Activated gamma-delta T cell treated with anti-CD3 and anti-CD28 coated beads, Interleukin-2, amount 50 U/mL, for 16 hours (primary cell): ENCODE measurements at places on chromosomes 11 and 22.

GRCh38 chr11:121304759-121305158, 12.2 kb downstream of the SC5D start:
- no peak for DNase-seq

DNA sequence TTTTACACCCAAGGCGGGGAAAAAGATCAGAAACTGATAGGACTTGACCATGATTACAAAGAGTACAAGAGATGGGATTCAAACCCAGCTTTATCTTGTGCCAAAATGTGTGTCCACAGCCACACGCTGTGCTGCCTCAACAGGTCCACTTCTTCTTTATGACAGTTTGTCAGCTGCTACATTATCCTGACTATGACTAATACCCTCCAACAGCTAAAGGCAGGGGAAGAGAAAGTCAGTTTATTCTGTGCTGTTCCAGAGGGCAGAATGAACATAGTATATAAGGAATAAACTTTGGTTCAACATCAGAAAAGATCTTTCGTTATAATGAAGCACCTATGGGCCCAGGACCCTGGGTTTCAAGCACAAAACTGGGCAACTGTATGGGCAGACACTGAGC, 668.2 kb upstream of the TENM4 start:
- no peak for DNase-seq

DNA sequence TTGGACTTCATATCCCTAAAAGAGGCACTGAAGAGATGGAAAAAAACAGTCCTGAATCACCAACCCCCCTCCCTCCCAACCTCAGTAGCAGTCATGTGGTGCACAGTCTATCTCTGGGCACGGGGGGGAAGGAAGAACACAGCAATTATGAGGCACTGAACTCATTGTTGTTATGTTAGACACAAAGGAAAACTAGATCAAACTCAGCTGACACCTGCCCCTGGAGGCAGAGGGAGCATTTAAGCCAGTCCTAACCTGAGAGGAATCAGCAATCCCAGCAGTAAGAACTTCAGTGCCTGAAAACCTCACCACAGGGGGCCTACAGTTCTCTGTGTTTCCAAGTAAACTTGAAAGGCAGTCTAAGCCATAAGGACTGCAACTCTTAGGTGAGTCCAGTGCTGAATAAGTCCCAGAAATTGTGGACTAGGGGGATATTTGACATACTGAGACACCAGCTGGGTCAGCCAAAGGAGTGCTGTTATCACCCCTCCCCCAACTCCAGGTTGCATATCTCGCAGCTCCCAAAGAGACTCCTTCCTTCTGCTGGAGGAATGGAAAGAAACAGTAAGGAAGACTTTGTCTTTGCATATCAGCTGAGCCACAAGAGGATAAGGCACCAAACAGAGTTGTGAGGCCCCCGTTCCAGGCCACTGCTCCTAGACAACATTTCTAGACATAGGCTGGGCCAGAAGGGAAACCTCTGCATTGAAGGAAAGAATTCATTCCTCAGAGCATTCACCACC, 72.5 kb downstream of the GLYATL1 start:
- no peak for DNase-seq

DNA sequence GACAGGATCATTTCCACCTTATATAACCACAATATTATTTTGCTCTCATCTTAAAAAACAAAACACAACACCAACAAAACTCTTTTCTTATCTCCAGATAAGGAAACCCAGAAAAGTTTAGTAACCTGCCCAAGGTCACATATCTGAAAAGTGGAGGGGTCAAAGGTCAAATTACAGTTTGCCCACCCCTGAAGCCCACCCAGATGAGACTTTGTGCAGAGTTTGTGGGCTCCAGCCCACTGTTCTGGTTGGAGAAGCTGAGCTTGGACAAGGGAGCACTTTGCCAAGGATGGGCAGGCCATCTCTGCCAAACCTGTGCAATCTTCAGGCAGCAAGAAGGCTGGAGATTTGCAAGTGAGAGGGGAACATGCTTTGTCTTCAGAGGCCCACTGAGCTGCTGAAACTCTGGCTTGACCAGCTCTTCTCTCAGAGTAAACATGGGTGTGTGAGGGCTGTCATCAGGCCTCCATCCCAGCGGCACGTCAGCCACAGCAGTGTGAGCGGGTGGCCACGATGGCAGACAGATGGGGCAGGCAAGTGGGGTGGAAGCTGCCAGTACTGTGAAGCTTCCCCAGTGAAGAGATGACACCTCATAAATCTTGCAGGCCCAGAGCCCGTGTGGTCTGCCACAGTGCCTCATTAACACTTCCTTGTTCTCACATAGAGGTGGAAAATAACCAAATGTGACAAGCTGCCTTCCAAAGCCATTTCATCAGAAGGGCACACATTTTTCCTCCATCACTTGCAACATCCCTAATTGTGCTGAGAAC, 111.8 kb downstream of the CCDC81 start:
- DNase-seq = no peak

GRCh38 chr22:41857155-41857859, 24.4 kb downstream of the SREBF2 start:
- DNase-seq = peak; percentile 76

DNA sequence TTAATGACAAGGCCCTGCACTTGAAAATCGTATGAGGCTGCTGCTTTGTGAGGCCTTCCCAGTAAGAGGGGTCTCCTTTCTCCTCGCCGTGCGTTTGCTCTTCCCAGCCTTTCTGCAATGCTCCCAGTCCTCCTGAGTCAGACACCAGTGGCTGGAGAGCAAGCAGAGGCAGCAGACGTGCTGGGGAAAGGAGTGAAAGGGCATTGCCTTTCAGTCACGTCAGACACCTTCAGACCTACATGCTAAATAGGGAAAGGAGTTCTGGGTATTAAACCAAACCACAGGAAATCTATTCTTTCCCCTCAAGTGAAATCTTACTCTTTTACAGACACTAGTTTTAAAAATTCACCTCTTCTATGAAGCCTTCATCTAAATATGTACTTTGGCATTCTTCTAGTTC, 274.8 kb downstream of the NTM start:
- DNase-seq = no peak

DNA sequence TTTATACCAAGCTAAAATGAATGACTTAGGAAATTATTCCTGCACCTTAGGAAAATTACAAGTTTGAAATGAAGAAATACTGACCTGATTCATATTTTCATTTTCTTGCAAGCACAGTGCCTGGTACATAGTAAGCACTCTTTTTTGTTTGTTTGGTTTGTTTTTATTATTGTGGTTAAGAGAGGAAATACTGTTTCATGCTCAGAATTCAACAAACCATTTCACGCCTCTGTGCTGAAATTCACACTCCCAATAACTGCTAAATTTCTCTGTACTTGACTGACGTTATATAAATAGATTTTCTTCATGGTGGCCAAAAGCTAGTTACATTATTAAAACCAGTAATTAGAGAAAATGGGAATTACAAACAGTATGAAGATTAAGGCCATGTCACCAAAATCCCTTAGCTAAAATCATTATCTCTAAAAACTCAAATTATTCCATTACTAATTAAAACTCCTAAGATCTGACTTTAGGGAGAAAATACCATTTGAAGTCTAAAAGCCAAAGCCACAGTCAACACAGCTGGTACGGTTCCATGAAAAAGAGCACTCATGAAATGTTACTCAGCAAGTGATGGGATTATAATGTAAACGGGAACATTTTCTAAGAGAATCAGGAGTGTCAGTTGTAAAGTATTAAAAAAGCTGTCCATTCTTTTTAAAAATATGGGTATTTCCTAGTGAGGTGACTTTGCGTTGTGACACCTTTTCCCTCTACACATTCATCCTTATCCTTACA, 77.8 kb upstream of the DDI1 start:
- no peak for DNase-seq
